ENCODE measurements at places on chromosomes 1 and 21.

- peak; percentile 18 for DNase-seq
Observed at GRCh38 chr1:31891280-31891679, 46.9 kb downstream of the PTP4A2 start.

GRCh38 chr1:91569411-91570119 lies 68.9 kb downstream of the CDC7 start:
- peak; percentile 42 for DNase-seq

GRCh38 chr1:166353213-166353612 lies 186.4 kb upstream of the FAM78B start:
- DNase-seq, result no peak

GRCh38 chr1:172533513-172534151 lies 682 bp downstream of the SUCO start:
- peak; percentile 6 for DNase-seq

GRCh38 chr21:41168391-41169257 lies 664 bp downstream of the BACE2 start:
- DNase-seq, result no peak

- DNase-seq, result no peak
Observed at GRCh38 chr1:18348354-18348753, 132.4 kb upstream of the KLHDC7A start.

GRCh38 chr21:36446301-36446700 lies 33.6 kb downstream of the CLDN14 start:
- no peak for DNase-seq

GRCh38 chr1:27664291-27664690 lies 7.7 kb downstream of the IFI6 start:
- DNase-seq, result no peak

DNA sequence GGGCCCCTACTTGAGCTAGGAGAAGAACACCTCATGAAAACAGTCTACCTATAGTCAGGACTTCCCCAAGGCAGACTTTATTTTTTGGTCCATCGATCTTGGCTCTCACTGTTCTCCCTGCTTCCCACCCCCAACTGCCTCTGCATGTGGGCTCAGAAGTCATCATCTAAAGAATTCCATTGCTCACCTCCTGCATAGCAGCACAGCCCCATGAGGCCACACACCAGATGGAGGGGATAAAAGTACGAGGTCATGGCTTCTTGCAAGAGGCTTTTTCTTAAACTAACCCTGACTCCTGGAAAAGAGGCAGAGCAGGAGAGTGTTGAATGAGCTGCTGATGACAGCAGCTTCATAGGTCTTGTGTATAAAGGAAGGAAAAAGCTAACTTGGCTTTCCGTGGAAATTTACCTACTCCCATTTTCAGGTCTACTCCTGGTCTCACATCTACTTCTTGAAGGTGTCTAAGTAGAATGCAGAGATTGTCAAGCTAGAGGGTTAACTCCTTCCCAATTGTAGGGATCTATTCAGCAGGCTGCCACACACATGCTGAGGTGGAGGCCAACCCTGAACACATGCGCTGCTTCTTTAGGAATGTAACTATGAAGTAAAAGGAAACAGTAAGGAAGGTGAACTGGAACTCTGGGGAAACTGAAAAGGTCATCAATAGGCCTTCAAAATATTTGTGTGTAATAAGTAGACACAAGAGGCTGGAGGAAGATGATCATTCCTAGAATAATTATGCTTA lies 18.7 kb downstream of the WNT2B start:
- no peak for DNase-seq

GRCh38 chr1:22712502-22713271 lies 2.0 kb downstream of the EPHB2 start:
- no peak for DNase-seq

- DNase-seq, result peak; percentile 94
Observed at GRCh38 chr1:161225534-161226319, at the start of gene TOMM40L. Gene TOMM40L, plus strand, starts transcription at chr1:161226060. Its CDS starts 430 bp downstream, at chr1:161226490.

- DNase-seq, result no peak
Observed at GRCh38 chr1:12481928-12482327, 136.1 kb downstream of the DHRS3 start.

- no peak for DNase-seq
Observed at GRCh38 chr1:204198348-204199340, 2.4 kb upstream of the KISS1 start.

GRCh38 chr1:175005085-175005783 lies 5.5 kb downstream of the CACYBP start:
- no peak for DNase-seq

DNA sequence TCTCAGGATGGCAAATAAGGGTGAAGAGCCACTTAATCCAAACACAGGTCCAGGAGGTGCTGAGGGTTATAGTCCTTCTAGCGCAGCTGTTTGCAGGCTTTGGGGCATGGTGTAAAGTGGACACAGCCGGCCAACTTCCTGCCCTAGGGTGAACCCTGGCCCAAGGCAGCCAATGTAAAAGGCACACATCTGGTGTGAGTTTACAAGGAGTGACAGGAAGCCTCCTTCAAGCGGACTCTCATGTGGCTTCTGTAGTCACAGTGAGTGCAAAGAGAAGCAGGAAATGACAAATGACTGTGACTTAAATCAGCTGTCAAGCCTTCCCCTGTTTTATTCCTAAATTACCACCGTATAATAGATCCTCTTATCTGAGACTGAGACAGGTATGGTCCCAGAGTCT lies 213.0 kb downstream of the CRB1 start:
- no peak for DNase-seq

GRCh38 chr21:33123374-33124123 lies 53.6 kb downstream of the OLIG1 start:
- no peak for DNase-seq

DNA sequence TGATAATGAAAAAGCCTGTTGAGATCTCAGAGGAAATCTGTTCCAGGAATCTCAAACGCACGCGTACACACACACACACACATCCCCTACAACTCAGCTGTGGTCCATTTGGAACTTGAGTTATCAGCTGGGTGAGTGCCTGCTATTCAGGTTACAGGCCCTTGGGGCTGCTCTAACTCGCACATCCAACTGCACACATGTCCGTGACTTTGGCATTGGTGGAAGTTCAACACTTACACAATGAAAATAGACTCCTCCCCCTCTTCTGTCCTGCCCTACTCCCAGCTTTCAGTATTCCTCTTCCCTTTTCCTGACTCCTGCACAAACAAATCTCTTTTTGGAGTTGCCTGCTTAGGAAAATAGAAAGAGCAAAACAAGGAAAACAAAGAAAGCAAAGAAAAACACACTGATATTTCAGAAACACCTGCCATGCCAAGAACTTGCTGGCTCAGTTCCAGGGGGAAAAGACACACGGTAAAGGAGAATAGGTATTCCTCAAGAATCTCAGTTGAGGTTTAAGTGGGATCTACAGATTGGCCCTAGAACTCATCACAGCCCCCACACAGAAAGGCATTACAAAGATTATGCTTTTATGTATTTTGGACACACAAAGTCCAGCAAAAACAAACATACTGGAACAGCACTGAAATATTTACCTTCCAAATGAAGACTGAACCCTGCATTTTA lies 140.9 kb downstream of the TGFBR3 start:
- DNase-seq, result no peak

GRCh38 chr1:75171876-75172275 lies 37.7 kb downstream of the LHX8 start:
- no peak for DNase-seq
